ENCODE measurements at places on chromosomes 12 and 14.

GRCh38 chr14:100605230-100605629, 18.0 kb upstream of the BEGAIN start:
- DNase-seq = no peak

DNA sequence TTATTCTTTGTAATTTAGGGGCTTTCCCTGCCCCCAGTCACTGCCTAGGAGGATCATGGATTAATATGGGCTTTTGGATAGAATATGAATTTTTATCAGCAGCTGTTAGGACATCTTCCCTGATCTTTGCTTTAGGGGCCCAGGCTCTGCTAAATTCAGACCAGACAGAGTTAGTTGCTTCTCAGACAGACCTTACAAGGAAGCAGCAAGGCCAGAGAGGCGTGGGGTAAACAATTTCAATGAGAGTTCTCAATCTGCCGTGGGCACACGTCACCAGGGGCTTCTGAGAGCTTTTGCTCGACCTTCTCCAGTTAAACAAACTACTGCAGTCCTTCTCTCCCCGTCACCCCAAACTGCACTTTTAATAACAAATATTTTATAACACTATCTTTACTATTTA, 27.7 kb downstream of the FGF6 start:
- DNase-seq = no peak

- no peak for DNase-seq
Measured at GRCh38 chr14:55458800-55459515, 18.5 kb upstream of the TBPL2 start.

GRCh38 chr12:110688446-110689280, at the start of gene HVCN1:
Gene HVCN1 (minus strand): TSS chr12:110689115. CDS start chr12:110683245, 5,870 bp downstream.
- no peak for DNase-seq

GRCh38 chr14:94364037-94364436, 24.4 kb downstream of the SERPINA1 start:
- DNase-seq = no peak

DNA sequence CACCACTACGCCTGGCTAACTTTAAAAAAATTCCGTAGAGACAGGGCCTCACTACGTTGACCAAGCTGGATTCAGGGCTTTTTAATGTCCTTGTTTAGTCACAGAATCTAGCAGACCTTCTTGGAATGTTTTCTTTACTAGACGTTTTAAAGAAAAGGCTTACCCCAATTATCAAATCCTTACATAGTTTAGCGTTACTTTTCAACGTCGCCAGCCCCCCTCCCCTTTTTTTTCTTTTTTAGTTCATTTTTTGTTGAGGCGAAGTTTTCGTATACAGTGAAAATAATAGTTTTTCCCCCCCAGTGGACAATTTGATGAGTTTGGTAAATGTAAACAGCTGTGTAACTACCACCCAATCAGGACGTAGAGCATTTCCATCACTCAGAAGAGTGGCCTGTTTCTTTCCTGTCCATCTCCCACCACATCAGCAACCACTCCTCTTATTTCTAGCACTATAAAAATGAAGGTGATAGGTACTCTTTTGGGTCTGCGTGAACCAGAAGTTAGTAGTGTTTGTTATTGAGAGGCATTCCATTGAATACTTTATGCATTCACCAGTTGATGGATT, 753 bp upstream of the DLGAP5 start:
- DNase-seq = no peak

DNA sequence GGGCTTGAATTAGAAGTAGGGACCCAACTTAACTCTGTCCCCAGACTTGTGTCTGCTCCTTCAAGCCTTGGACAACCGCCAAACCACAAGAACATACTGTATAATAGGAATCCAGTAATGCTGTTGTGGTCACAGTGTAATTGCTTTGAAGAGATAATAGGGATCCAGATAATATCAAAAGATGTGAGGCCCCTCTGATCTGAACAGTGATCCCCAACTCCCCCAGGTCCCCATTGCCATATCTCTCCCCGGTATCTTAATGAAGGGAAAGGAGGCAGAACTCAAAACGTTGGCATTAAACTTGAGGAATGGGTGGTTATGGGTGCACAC, 8.5 kb upstream of the PLEKHH1 start:
- no peak for DNase-seq

- DNase-seq = no peak
Measured at GRCh38 chr12:92272061-92272964, 126.7 kb upstream of the BTG1 start.

DNA sequence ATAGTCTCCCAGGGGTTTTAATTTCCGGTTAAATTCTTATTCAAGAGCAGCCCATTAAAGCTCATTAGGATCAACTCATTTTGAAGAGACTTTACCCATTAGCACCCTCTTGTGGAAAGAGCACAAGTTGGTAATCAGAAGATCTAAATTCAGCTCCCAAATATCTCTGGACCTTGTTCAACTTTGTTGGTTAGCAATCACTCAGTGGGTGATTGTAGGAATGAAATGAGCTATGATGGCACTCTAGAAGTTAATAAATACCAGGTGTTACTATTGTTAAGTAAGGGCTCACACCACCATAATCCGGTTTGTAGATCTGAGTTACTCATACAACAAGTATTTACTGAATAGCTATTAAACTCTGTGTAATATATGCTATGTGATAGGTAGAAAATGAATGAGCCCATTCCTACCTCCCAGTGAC, 42.9 kb downstream of the TRIP11 start:
- DNase-seq = no peak

GRCh38 chr12:104712477-104712876, 245.6 kb downstream of the SLC41A2 start:
- DNase-seq = no peak

GRCh38 chr12:128818065-128819022, 5.4 kb downstream of the SLC15A4 start:
- no peak for DNase-seq

DNA sequence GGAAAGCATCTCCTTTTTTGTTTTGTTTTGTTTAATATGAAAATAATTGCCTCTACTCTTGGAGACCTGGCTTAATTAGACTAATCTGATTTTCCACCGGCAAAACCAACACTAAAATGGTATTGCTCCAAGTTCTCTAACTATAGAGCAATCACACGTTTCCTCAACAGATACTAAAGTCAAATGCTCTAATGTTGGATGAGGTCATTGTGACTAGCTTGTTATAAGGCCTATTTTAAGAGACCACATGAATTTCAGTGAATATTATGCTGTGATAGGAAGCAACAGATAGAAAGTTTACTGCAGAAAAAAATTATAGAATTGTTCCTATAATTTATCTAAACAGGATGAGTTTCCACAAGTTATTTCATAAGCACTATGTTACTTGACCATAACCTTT, 3.3 kb upstream of the CCDC196 start:
- DNase-seq = no peak

GRCh38 chr12:94553130-94553519, 93.5 kb upstream of the CEP83 start:
- no peak for DNase-seq

GRCh38 chr12:71430756-71431155, 8.8 kb upstream of the LGR5 start:
- DNase-seq = no peak

DNA sequence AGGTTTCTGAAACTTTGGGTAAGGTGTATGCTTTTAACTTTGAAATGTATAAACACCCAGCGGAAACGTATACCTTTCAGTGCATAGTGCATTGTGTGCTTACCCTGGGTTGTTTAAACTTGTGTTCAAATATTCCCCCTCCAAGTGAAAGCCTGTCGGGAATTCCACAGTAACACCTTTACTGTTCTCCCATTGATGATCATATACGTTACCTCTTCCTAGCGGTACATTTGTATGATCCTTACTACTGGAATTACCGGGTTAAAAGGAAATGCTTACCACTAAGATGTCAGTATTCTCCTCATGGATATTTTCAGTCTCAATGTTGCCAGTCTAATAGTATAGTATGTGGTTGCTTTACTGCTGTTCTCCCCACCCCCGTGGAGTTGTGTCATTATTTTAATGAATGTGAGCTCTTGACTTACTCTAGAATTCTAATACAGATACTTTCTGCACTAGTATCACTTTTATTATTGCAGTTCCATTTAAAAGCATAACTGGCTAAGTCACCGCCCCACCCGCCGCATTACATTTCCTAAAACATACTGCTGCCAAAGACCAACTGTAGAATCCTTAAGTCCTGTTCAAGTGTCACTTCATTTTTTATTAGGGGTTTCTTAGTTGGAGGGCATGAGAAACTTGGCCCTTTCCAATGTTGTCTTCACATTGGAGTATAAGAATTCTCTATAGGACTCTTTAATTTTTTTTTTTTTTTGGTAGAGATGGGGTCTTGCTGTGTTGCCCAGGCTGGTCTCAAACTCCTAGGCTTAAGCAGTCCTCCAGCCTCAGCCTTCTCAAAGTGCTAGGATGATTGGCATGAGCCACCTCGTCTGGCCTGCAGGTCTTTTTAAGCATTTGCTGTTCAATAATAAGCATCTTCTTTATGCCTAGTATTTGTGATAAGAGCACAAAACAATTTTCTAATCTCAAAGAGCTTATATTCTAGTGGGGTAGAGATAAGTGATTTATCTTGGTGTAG, 24.9 kb downstream of the NUDT4 start:
- no peak for DNase-seq

DNA sequence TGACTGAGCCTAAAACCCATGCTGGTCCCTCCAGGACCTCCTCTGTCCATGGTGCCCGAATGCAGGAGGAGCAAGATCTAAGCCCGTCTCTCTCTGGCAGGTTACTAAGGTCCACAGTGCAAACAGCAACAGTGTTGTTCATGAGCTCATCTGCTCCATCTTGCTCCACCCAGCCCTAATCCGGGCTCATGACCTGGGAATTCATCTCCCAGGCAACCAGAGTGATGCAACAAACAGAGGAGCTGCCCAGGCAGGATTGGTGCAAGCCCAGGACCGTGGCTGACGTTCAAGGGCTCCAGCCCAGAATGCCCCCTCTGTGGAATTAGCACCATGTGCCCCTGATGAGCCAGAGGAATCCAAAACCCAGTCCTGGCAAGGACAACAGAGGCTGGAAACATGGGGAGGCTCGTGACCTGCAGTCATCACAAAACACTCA, 29.9 kb downstream of the HSPB8 start:
- DNase-seq = no peak

- DNase-seq = no peak
Measured at GRCh38 chr14:34628681-34629135, 1.2 kb downstream of the SNX6 start.

DNA sequence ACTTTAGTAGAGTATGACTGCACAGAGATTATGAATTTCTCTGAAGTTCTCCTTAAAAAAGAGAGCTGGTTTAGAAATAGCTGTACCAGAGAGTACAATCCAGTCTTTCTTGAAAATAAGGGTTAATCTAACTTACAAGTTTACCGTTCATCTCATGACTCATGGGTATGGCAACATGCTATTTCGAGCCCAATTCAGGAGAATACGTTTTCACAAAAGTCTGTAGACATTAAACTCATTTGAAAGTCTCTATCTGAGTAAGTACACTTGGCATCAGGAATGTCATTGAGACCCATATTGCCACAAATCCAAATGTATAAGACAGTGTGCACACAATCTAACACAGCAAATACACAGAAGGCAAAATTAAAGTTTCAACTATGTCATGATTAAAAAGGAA, 160.5 kb downstream of the PIK3C2G start:
- DNase-seq = no peak

DNA sequence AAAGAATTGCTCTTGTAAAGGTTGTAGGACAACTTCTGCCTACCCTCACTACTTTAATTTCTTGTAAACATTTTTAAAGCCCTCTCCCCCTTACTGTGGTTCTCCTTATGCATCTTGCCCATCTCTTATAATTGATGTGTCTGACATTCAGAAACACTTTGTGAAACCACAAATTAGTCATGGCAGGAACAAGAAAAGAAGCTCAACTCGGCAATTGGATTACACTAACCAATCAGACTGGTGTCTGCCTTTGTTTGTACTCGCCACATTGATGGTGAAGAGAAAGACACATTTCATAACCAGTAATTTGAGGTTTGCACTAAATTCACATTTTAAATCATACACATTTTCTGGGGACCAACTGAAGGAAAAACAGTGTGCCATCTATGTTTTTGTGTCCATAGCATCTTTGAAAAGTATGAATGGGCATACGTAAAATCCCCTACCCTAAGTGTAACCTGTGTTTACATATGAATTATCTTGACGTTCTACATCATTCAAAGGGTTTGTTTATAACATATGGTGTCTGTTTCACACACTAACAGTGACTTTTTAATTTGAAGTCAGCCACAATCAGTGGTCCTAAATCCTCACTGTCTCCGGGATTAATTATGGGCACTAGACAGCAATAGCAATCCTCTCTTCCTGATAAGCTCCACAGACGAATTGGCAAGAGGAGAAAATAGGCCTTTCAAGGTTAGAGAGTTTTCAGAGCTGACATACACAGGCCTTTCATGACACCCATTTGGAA, 49.9 kb downstream of the OTX2 start:
- DNase-seq = no peak

DNA sequence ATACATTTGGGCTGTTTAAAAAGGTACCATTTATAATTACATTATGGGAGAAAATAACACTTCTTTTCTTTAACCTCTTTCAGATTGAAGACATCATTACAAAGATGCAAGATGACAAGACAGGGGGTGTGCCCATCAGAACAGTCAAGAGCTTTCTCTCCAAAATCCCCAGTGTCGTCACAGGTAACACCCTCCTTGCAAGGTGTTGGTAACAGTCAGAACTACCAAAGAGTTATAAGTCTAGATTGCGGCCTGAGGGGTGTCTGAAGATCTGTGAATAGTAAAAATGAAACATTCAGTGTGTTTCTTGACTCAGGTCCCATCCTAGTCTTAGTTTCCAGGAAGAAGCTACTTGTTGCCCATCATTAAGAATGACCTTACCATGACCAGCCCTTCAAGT, 419.8 kb downstream of the RGS6 start:
- no peak for DNase-seq

DNA sequence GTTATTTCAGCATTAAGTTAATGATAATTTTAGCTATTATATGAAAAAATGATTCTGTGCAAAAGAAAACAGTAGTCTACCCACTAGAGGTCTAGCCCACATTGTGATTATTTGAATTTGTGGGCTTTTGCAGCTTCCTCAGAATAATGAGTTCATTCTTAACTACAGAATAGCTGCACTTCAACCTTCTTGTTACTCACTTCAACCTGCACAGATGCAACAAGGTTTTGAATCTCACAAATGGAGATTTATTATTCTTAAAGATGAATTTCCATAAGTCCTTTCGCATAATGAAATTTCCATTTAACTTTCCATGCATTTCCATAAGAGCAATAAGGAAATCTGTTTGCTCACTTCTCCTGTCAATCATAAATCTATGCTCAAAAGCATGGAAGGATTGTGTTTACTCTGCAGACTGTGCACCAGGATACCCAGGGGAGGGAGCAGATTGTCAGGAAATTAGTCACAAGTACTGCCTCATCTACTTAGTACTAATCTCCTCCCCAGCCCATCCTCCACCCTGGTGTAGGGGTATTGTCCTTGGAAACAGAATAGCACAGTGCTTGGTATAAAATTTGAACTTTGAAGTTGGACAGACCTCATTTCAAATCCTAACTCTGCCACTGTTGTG, 24.1 kb downstream of the PTGER2 start:
- DNase-seq = no peak
